ENCODE measurements at places on chromosomes 1 and 21. TPM values are rescaled to one million over a fixed set of nuclear protein-coding genes. Genes with fewer than 3 reads are reported as not detected.

- no peaks in the 10 kb centered on the region for H3K4me1 ChIP-seq
- no peaks in the 10 kb centered on the region for H3K36me3 ChIP-seq
- no peaks in the 10 kb centered on the region for H3K27me3 ChIP-seq
- DNase-seq = no peak
Measured at GRCh38 chr1:213606252-213606820, 381.4 kb upstream of the PROX1 start.

GRCh38 chr21:36155603-36156338 lies 853 bp upstream of the DOP1B start:
- peaks cover 36% of the 10 kb centered on the region for H3K4me1 ChIP-seq
- DNase-seq = no peak
- H3K27ac ChIP-seq = peak overlapping the region; percentile 77
- H3K4me3 ChIP-seq = peak overlapping the region; percentile 85

GRCh38 chr1:66557157-66557556 lies 23.2 kb downstream of the SGIP1 start:
- no peak overlapping the region for H3K27ac ChIP-seq
- H3K4me1 ChIP-seq = no peaks in the 10 kb centered on the region
- no peak overlapping the region for H3K4me3 ChIP-seq
- no peak for DNase-seq
- peaks cover 6% of the 10 kb centered on the region for H3K27me3 ChIP-seq

FOXD2 gene
- 0.20 TPM for total RNA-seq

All from activated B cell treated with CpG ODN at 0.5 μM for 24 hours (primary cell).